ENCODE measurements at places on chromosomes 7 and 10.

- DNase-seq: peak; percentile 3
Measured at GRCh38 chr7:129332254-129333035, 101.8 kb upstream of the STRIP2 start.

- DNase-seq: no peak
Measured at GRCh38 chr7:13882051-13882450, 107.4 kb downstream of the ETV1 start.

DNA sequence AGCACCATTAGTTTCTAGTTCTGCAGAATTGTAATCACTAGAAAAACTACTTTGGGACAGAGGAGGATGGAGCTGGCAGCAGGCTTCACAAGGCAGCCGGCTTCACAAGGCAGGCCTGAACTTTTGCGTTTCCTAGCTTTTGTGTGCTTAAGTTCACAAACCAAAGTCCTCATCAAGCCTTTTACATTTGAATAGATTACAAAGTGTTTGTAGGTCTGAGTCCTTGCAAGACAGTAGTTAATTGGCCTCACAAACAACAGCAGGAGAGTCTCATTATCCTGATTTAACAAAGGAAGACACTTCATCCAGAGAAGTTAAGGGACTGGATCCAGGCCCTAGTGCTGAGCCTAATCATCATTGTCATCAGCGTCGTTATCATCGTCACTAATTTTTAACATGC is 147.8 kb upstream of the AUTS2 start:
- no peak for DNase-seq

GRCh38 chr7:918441-919113 is 35.9 kb downstream of the ADAP1 start:
- DNase-seq: no peak

- DNase-seq: no peak
Measured at GRCh38 chr10:28637346-28637745, 40.0 kb upstream of the BAMBI start.

DNA sequence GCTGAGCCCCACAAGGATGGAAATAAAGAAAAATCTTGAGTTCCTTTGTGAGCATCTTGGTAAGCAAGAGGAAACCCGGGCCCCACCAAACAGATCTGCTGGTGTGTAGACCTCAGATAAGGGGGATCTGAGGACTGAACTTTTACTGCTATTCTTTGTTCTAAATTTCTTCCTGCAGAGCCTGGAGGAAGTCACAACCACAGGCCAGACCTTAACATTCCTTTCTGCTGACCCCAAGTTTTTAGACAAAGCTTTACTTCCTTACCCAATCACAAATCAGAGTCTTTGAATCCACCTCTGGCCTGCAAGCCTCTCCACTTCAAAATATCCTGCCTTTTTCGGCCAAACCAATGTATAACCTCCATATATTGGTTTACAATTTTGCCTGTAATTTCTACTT is 352.6 kb upstream of the AUTS2 start:
- DNase-seq: no peak

Measured in lung microvascular endothelial cell (primary cell).